ENCODE measurements at places on chromosomes 5 and 9. TPM values are rescaled to one million over a fixed set of nuclear protein-coding genes. Genes with fewer than 3 reads are reported as not detected.

SOHLH1 gene
- total RNA-seq = not detected

MAN2A1 gene
- total RNA-seq = 79.9 TPM

NFIL3 gene
- total RNA-seq = 24.3 TPM

PKD2L2 gene
- total RNA-seq = 0.53 TPM

MPDZ gene
- total RNA-seq = 49.6 TPM

TRAF2 gene
- total RNA-seq = 18.9 TPM

DRD1 gene
- not detected for total RNA-seq

DIPK1B gene
- total RNA-seq = 39.6 TPM

LTC4S gene
- 1.5 TPM for total RNA-seq

Data from metanephros (tissue), 2 donors.